ENCODE measurements at places on chromosomes 3 and 15.

- DNase-seq, result no peak
Observed at GRCh38 chr3:30673425-30674341, 67.3 kb downstream of the TGFBR2 start.

DNA sequence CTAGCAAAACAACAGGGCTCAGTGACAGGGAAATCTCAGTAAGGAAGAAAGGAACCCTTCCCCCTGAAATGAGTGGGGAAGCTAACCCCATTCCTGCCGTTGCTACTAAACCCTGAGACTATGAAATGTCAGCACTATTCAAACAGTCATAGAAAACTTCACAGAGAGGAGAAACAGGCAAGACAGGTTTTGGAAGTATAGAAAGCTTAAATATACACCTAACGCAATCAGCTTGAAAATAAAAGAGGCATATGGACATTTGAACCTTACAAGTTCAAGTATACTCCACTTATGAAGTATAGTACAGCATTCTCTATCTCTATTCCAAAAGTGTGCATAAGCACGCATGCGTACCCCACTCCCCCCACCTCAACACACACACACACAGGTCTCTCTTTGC, 17.6 kb upstream of the FRMD4B start:
- no peak for DNase-seq

DNA sequence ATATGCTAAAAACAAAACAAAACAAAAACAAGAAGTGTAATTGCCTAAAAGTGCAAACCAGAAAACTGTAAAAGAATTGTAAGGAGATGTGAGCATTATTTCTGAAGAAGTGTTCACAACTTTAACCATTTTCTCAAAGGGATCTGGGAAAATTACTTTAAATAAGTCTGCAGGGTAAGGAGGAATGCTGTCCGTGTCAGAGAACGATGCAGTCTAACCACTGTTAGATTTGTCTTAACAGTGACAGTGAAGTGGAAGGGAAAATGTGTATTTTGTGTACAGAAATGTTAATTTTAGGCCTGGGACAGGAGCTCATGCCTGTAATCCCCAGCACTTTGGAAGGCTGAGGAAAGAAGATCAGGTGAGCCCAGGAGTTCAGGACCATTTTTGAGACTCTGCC, 95.7 kb downstream of the DLG1 start:
- no peak for DNase-seq

GRCh38 chr3:113952921-113953320, 5.1 kb downstream of the ZDHHC23 start:
- no peak for DNase-seq

DNA sequence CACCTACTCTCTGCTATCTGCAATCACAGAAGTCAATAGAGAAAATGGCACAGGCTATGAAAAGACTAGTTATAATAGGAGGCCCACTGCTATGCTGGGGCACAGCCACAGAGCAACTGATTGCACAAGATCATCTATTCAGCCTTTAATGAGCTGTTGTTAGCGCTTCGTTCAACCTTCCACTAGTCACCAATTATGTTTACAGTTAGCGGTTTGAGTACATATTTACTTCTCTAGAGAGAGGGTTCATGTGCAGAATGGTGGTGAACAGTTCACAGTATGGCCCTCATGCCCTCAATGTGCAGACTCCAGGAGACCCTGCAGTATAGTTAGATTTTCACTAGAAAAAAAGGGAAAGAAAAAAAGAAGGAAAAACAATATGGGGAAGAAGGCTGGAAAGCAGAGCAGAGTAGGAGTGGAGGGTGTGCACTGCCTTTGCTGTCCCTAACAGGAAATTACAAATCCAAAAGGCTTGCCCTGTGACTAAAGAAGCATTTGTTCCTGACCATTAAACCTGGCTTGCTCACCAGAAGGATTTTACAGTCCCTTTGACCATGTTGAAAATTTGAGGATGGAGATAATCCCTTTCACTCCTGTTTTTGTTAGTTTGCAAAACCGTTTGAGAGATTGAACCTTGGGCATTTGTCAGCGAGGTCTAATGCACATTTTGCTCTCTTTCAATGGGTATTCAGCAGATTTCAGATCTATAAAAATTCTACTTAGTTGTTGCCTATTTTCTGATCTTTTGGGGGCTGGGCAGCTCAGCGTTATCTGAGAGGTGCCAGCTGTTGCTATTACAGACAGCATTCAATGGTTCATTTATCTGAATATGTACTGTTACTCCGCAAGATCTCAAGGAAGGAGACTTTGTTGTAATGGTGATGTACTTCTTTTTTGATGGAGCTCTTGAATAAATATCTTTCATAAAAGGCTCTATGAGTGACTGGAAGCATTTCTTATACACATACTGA, 296.1 kb downstream of the LSAMP start:
- no peak for DNase-seq

DNA sequence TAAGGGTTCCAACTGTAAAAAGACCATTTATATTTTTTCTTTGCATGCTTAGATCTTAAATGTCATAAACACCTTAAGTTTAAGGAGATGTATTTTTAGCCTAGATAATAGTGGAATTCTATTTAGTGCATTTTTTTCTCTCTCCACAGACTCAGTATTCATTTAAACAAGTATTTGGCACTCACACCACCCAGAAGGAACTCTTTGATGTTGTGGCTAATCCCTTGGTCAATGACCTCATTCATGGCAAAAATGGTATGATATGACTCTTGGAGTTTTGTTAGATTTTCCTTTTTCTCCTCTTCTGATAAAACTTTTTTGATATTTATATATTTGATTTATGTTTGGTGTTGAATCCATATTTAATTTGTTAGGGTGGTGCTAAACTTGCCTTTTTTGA, 7.3 kb downstream of the KIF23 start:
- DNase-seq, result no peak

GRCh38 chr3:57768595-57768994, 12.5 kb downstream of the SLMAP start:
- no peak for DNase-seq

GRCh38 chr3:179476215-179476614, 24.9 kb upstream of the GNB4 start:
- no peak for DNase-seq

DNA sequence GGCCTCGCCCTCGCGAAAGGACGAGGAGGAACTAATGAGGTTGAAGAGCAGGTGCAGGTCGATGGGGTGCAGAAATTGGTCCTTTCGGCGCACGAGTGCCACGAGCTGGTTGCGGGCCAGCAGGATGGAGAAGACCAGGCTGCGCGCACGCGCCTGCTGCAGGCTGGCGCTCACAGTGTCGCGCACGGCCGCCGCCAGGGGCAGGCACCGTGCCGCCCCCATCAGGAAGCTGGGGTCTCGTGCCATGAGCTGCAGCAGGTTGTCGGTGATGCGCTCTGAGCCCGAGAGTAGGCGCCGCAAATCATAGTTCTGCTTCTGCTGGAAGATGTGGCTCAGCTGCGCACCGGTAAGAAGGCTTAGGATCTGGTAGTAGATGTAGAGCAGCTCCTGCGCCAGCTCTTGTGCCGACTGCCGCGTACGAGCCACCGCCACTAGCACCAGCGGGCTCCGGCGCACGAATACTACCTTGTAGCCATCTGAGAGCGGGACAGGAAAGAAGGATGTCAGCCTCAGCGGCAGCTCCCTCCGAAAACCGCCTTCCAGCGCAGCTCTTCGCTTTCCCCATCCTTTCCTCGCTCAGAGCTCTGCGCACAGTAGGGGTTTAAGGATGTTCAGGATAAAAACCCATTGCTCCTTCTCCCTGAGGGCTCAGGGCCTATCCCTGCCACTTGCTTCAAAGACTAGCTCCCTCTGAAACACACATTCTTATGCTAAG, 6.9 kb upstream of the MST1R start:
- no peak for DNase-seq

GRCh38 chr3:70028361-70028760, 28.8 kb downstream of the SAMMSON start:
- DNase-seq, result no peak

GRCh38 chr3:188067932-188068331, 86.0 kb upstream of the LPP start:
- DNase-seq, result no peak

GRCh38 chr3:158727206-158728060, 4.8 kb downstream of the RARRES1 start:
- no peak for DNase-seq

- no peak for DNase-seq
Observed at GRCh38 chr15:67907184-67907723, 67.4 kb upstream of the RNU6-1 start.

- no peak for DNase-seq
Observed at GRCh38 chr3:178480274-178480673, 56.0 kb upstream of the KCNMB2 start.

GRCh38 chr3:11907667-11908660, 61.3 kb upstream of the TAMM41 start:
- no peak for DNase-seq

- DNase-seq, result no peak
Observed at GRCh38 chr3:109874896-109875708, 537.8 kb upstream of the DPPA4 start.

DNA sequence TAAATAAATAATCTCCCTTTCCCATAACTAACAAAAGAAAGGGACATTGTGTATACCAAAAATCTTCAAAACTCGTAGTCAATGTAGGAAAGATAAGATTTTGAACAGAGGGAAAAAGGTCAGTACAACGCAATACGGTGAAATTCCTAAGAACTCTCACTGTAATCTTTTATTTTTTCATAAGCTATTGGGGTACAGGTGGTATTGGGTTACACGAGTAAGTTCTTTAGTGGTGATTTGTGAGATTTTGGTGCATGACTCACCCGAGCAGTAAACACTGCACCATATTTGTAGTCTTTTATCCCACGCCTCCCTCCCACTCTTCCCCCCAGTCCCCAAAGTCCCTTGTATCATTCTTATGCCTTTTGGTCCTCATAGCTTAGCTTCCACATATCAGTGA, 718.0 kb downstream of the TBL1XR1 start:
- no peak for DNase-seq

- DNase-seq, result no peak
Observed at GRCh38 chr3:13653631-13654279, 104.8 kb downstream of the FBLN2 start.

- no peak for DNase-seq
Observed at GRCh38 chr3:462851-463250, 266.3 kb downstream of the CHL1 start.

GRCh38 chr3:133262333-133262732, 137.5 kb upstream of the BFSP2 start:
- DNase-seq, result no peak

GRCh38 chr3:12476238-12476897, 7.9 kb upstream of the TSEN2 start:
- DNase-seq, result no peak

DNA sequence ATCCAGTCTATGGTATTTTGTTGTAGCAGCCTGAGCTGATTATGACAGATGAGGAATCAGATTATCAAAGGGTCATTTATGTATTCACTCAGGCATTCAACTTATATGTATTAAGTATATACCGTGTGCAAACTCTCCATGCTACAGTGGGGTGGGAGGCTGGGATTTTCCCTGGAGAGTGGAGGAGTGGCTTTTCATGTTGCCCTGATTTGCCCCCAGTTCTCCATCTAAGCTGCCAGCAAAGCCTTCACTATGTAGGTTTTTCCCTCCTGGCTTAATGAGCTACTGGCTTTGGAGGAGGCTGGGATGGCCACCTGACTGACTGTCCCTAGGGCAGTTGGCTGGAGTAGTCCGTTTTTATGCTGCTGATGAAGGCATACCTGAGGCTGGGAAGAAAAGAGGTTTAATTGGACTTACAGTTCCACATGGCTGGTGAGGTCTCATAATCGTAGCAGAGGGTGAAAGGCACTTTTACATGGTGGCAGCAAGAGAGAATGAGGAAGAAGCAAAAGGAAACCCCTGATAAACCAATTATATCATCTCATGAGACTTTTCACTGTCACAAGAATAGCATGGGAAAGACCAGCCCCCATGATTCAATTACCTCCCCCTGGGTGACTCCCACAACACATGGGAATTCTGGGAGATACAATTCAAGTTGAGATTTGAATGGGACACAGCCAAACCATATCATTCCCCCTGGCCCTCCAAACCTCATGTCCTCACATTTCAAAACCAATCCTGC, 253.9 kb downstream of the RPLP1 start:
- no peak for DNase-seq

- DNase-seq, result peak; percentile 6
Observed at GRCh38 chr3:195203606-195204005, 67.4 kb downstream of the XXYLT1 start.

DNA sequence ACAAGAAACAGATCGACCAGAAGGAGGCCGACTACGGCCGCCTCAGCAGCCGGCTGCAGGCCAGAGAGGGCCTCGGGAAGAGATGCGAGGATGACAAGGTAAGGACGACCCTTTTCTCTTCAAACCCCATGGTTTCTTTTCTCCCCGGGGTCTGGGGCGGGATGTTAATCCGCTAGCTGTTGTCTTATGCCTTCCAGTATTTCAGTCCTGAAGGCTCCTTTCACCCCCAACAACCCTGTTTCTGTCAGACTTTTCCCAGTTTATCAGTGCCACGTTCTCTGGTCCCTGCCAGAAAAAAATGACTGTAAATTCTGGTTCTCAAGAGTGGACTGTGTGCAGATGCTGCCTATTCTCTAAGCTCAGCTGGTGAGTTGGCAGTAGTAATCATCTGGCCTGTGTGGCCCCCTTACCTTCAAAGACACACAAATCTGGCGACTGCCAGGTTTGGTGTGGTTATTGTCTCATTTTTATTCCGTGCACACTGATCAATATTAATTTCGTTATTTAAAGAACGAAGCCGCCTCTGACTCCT, 806 bp downstream of the GOLM2 start:
- DNase-seq, result no peak

DNA sequence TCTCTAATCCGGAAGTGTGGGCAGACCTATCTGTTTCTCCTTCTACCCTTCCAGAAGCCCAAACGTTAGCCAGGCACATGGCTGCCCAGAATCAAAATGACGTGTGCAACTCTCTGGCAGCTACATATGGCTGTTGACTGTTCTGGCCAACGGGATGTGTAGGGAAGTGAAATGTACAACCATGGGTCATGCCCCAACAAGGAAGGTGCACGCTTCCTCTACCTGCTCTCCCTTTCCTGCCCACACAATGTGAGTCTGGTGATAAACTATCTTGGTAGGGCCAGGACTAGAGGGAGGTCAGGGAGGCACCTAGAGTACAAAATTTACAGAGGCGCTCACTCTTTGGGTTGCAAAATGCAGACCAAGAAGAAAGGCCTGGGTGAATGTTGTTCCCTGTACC, 495.9 kb upstream of the PROK2 start:
- DNase-seq, result no peak

- DNase-seq, result no peak
Observed at GRCh38 chr3:4693620-4694019, 200.5 kb downstream of the ITPR1 start.

GRCh38 chr3:55649554-55649953, 162.4 kb upstream of the WNT5A start:
- DNase-seq, result no peak

GRCh38 chr3:71303627-71304200, 279.8 kb downstream of the FOXP1 start:
- no peak for DNase-seq

DNA sequence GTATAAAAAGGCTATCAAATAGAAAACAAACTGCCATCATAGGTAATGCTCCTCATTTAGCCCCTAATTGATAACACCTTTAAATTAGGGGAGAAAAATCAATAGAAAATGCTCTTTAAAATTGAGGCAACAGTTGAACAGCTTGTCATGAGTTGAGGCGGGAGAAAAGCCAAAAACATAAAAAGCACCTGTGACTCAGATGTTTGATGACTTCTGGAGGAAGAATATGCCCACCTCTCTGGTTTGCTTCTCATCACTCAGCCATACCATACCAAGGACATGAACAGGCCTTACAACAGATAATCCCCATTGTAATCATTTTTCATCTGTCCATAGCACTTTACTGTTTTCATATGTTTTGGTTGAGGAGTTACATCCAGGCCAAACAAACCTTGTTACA, 246.0 kb downstream of the MYRIP start:
- DNase-seq, result no peak

- no peak for DNase-seq
Observed at GRCh38 chr3:113507501-113508067, 7.4 kb downstream of the SPICE1 start.
